ENCODE measurements at places on chromosomes 5 and 9.

DNA sequence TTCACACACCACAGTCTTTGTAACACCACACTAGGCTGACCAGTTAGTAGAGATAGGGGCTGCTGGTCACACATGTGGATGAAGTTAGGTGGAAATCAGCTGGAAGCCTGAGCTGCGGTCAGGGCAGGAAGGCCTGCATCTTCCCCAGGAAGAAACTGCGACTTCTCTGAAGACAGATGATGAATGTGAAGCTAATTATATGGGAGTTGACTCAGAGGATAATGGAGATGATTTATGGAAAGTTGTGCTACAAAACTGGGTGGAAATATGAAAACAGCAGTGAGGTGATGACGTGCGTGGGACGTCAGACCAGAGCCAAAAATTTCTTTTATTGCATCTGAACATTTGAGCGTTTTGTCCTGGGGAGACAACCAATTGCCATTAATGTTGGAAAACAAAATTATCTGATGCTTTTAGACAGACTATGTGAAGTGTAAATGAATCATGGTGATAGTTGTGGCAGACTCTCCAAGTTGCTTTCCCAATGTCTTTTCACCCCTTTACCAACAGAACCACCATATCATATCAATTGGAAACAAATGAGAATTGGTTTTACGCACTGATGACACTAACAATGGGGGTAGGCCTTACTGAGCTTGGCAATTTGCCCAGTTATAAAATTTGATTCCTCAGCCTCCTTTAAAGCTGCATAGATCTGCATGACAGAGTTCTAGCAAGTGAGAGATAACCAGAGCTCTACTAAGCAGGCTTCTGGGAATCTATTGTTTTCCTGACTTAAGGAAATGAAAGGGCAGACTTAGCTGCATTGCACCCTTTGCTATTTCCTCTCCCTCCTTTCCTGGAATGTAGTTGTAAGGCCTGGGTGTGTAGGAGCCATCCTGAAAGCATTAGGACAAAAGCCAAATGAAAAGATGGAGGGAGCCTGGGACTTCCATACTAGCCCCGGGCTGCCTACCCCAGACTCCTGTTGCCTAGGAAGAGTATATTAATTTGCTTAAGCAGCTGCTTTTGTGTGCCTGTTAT lies 84.0 kb downstream of the RAB3C start:
- DNase-seq, result no peak

DNA sequence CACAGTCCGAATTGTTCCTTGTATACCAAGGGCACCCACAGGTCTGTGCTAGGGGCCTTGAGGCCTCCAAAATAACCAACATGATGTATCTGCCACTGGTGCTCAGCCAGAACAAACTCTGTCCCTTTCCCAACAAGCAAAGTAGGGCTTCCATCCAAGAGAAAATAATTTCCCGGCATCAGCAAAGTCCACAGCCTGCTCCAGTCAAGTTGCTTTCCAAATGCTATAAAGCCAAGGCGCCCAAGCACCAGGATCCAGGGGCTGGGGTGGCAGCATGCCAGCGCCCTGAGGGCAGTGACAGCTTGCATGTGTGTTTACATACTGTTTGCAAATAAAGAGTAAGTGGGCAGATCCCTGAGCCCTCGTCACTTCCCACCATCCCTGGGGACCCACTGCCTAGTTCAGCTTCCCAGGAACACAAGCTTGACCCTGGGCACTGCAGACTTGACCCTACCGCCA lies 155.9 kb downstream of the ERCC6L2 start:
- DNase-seq, result no peak

GRCh38 chr9:100465274-100465673 lies 7.7 kb upstream of the TMEFF1 start:
- no peak for DNase-seq

DNA sequence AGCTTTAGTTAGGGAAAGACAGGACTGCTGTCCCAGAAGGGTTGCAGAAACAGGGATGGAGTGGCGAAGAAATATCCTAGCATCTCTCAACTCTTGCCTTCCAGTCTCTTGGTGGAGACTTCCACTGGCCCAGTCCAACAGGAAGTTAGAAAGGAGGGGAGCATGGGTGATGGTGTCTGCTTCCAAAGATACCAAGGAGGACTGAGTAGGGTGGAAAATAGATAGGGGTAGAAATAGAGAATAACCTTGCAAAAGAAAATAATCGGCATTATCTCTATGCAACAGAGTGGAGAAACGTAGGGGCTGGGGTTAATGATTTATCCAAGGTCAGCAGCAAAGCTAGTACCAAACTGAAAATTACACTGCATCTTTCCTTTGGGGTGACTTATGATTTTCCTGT lies 242.3 kb downstream of the PSAT1 start:
- DNase-seq, result no peak

- DNase-seq, result peak; percentile 82
Observed at GRCh38 chr5:139458580-139459407, 3.7 kb downstream of the ECSCR start.

GRCh38 chr9:132637351-132637750 lies 32.4 kb downstream of the DDX31 start:
- DNase-seq, result no peak

DNA sequence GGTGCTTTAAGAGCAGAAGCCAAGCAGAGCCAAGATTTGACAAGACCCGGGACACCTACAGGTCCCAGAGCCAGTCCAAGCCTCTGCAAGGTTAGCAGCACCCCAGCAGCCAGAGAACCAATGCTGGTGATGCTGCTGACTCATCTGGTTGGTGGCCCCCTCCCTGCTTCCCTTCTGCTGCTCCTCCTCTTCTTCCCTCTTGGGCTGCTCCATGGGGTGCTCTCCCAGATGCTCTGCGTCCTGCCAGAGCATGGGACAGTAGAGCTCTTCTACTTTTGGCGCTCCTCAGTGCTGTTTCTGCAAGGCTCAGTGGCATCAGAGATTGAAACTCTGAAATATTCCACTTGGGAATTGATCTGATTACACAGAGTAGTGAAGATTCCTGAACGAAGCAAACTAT lies 76.1 kb upstream of the SAP30L start:
- peak; percentile 50 for DNase-seq

DNA sequence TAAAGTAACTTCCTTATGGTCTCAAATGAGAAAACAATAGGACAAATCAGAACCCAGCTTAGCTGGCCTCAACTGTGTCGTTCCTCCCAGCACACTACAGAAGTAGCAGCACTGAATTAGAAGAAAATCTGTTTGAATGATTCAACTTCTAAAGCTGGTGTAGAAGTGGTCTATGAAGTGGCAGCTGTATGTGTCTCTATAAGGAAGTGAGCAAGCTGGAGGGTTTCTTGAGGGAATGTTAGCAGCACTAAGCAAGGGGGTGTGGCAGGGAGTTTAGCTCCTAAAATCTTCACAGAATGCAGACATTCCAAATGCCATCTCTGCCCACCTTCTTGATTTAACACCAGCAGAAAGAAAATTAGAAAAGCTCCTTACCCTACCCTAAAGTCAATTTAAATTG lies 4.1 kb downstream of the KLF9 start:
- DNase-seq, result peak; percentile 68

DNA sequence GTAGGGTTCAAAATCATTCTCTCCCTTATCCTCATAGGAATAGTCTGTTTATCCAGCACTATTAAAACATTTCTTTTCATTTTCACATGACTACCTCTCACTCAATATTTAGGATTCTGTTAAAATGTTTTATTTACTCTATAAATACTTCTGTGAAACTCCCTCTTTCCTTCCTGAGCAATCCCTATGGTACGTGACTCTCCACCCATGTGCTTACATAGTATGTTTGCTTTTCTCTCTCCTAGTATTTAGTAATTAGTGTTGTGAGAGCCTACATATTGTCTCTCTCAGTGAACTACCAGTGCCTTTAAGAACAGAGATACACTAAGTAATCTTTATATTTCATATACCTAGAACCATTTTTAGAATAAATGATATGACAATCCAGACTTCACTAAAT lies 46.0 kb downstream of the PTPRD start:
- DNase-seq, result no peak

DNA sequence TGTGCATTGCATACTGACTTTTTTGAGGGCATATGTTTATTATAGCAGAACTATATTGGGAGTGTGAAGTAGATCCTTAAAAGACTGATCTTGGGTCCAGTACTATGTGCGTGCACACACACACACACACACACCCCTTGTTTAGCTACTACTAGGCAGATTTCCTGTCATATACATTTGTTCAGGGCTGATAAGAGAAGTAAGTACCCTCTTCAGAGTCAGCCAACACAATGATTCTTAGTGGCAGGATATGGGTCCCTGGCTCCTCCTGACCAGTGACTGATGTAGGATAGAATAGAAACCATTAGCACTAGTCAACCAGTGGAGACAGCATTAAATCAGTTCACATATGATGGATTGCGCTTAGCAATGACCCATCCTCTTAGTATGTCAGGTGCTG lies 76.2 kb upstream of the MIER3 start:
- DNase-seq, result no peak

DNA sequence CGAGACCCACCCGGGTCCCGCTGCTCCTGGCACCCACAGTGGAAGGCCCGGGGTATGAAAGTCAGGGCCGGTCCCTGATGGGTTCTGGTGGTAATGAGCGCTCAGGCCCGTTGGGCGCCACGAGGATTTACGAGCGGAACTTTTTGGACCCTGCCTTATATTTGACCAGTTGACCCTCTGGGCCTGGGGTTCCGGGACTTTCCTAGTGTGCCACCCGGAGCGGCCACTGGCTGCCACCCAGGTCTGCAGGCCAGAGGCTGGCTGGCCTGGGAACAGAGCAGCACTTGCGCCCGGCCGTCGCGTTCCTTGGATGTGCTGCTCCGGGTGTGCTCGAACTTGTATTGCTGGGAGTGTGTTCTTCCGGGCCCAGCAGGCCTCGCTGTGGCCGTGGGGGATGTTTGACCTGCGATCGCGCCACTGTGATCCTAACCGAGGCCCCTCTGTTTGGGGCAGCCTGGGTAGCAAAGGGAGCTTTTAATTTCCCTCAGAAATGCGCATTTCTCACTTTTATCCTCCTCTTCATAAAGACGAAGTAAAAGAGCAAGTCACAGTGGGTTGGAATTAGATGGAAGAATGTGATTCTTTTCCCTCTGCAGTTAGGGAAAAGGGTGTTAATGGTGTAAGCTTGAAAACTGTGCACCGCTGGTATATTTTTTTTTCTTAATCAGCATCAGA lies 1.2 kb downstream of the F2RL1 start:
- no peak for DNase-seq

- DNase-seq, result no peak
Observed at GRCh38 chr9:115046824-115047223, 71.1 kb downstream of the TNC start.

DNA sequence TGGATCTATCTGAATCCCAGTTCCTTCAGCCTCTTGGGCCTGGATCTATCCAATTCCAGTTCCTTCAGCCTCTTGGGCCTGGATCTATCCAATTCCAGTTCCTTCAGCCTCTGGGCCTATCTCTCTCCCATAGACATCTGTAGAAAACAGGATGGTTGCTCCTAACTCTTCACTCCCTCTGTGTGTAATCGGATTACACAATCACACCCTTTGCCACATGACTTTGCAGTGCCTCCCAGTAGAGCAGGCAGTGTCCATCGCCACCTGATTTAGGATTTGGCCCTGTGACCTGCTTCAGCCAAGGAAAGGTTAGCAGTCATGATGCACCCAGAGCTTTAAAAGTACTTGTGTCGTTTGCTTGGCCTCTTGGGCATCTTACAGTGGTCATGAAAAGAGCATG lies 56.7 kb downstream of the LHX2 start:
- no peak for DNase-seq

DNA sequence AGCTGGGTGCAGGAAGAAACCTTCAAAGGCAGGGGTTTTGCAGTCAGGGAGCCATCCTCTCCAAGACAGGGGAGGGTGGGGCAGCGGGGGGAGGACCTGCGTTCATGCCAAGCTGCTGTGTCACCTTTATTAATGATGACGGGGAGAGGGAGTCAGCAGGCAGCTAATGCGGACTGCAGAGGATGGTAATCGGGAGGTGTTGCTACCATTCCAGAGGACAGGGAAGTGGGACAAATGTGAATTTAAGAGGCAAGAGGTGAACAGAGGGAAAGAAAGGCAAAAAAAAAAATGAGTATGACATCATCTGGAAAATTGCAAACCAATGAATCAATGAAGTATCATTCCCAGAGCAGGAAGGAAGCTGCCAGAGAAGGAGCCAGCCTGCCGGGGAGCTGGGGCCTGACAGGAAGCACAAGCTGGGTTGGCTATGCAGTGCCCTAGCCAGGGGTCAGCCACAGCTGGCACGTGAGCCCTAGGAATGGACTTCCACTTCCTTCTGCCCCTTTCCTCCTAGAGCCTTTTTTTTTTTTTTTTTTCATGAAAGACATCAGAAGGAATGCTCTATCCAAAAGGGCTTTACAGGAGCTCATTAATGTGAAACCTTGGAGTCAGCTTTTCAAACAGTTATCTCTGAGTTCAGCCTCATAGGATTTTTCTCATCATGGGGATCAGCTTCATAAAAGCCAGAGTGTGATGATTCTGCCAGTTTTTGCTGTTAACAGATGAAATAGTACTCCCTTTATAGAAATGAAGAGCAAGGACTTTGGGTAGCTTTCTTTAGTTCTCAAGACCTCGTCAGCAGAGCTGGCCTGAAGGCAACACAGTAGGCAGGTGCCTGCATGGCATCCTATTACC lies 9.2 kb downstream of the INSYN2B start:
- DNase-seq, result peak; percentile 94

DNA sequence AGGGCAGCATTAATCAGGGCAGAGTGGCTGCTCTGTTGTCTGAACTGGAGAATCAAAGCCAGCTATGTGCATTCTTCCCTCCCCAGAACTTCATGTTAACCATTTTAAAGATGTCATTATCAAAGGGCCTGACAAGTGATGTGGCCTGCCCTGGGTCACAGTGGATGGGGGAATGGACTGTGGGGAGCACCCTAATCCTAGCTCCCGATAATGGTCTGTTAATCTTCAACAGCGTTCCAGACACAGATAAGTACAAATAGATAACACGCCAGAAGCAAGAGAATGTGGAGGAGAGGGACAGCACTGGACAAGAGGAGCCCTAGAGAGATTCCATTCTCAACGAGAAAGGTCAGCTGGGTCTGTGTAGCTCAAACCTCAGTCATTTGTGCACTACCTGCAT lies 77.5 kb downstream of the DPYSL3 start:
- DNase-seq, result no peak

DNA sequence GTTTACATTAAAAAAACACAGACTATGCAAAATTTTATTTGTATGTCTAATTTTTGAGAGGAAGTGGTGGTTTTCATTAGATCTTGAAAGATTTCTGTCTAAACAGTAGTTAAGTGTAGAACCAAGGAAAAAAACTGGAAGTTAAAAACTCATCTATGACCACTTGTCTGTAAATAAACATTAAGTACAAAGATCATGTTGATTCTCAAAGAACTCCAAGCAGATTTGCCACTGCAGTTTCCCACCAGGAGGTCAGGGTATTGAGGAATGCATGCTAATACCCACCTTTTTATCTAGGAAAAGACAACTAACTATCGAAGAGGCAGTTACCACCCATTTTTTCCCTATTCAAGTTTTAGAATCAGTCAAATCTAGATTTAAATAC lies 1.9 kb downstream of the STOM start:
- DNase-seq, result no peak

GRCh38 chr9:10268531-10269485 lies 344.0 kb downstream of the PTPRD start:
- DNase-seq, result peak; percentile 46

DNA sequence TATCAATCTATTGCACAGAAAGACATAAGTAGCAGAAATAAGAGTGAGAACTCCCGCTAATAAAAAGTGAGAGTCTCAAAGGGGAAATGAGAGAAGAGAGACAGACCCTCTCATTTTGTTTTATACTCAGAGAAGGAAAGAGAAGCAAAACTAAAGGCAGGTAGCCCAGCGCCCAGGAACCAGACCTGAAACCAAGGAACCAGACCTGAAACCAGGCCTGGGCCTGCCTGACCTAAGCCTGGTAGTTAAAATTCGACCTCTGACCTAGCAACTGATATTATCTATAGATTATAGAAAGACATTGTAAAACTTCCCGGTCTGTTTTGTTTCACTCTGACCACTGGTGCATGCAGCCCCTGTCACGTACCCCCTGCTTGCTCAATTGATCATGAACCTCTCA lies 134.5 kb upstream of the SEMA6A start:
- no peak for DNase-seq

Measured in HCEC 1CT (cell line).